ENCODE measurements at places on chromosomes 2 and 18.

DNA sequence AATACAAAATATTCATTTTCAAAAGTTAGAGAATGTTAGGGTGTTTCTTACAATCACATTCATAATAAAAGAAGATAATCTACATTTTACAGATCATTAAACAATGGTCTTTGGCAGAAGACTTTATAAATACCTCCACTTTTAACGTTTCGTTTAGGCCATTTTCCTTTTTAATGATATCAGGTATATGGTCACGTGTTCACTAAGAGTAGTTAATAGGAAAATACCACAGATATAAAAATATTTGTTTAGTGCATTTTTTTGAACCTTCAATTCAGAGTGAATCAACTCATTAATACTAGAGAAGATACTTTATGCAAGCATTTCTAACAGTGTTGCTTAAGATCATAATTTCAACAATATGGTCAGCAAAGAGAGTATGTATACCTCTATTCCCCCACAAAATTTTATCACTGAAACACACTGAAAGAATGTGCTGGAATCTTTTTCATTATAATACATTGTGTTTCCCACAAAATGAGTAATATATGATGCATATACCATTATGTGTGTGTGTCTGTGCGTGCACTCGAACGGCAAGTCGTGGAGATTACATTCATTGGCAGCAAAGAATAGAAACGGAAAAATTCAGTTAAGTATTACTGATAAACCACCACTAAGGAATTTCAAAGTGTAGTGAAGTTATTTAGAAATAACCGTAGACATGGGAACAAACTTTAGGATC is 319.9 kb upstream of the THUMPD2 start:
- no peaks in the 10 kb centered on the region for H3K27me3 ChIP-seq
- H3K27ac ChIP-seq, result no peak overlapping the region
- no peak overlapping the region for H3K4me3 ChIP-seq
- no peak for DNase-seq
- no peaks in the 10 kb centered on the region for H3K4me1 ChIP-seq

DNA sequence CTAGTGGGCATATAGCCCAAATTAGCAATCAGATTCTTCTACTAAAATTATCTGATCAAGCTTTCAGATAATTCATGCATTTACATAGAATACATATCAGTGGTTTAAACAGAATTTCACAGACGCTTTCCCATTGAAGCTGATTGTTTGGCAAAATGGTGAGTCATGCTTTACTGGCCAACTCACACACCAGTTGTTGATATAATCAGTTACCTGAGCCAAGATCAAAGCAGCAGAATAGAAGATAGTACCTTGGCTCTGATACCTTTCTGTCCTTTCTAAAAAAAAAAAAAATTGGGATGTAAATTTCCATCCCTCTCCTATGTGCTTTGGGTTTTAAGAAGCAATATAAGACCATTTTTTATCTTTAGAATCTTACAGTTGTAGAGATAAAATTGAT is 178.0 kb downstream of the MCFD2 start:
- H3K27ac ChIP-seq, result no peak overlapping the region
- H3K36me3 ChIP-seq, result no peaks in the 10 kb centered on the region
- peaks cover 2% of the 10 kb centered on the region for H3K4me1 ChIP-seq
- no peak overlapping the region for H3K4me3 ChIP-seq

DNA sequence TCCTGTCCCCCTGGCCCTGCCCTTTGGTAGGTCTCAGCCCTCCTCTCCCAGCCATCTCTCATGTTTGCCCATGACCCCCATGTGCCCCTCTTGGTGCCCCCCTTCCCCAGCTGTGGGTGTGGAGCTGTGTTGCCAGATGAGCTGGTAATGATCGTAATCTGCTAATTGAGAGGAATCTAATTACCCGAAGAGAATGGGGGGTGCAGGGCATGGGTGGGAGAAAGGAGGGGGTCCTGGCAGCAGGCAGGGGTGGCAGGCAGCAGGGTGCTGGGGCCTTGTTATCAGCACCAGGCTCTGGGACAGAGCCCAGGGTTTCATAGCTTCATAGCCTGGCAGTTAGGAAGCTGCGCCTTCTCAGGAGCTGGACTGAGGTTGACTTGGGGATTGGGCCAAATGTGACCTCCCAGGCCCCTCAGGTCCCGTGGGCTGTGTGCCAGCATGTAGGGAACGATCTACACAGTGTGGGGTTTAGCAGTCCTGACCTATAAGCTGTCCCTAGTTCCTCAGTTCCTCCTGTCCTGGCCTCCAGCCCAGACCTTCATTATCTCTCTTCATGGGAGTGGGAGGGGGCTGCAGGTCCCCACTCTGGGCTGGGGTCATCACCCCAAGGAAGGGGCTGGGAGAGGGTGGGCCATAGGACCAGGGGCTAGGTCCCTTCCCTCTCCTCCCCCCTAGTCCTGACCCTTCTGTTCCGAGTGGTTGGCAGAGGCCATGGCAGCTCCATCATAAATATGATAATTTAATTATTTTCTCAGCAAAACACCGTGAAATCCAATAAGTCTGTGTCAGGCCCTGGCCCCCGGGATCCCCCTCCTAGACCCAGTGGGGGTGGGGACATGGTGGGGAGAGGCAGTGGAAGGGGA is 6.5 kb upstream of the ASIC4 start:
- H3K27me3 ChIP-seq, result peaks cover 11% of the 10 kb centered on the region
- no peak for DNase-seq
- H3K27ac ChIP-seq, result no peak overlapping the region
- peaks cover 5% of the 10 kb centered on the region for H3K4me1 ChIP-seq

DNA sequence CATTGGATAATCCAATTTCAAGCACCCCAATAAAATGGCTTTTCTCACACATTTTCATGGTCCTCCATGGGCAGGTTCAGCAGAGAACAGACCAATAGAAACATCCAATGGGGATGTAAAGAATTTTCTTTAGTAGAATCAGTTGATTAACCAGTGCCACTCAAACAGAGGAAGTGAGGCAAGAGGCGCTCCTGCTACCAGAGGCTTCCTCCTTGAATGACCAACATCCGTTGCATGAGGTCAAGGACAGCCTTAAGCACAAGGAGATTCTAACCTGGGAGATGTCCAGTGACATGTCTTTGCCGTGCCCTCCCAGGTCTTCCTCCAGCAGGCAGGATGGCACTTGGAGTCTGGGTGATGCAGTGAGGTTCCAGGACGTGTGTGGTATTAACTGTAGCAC is 146.6 kb downstream of the PIEZO2 start:
- no peaks in the 10 kb centered on the region for H3K4me1 ChIP-seq
- no peak for DNase-seq
- no peak overlapping the region for H3K27ac ChIP-seq
- no peaks in the 10 kb centered on the region for H3K27me3 ChIP-seq

DNA sequence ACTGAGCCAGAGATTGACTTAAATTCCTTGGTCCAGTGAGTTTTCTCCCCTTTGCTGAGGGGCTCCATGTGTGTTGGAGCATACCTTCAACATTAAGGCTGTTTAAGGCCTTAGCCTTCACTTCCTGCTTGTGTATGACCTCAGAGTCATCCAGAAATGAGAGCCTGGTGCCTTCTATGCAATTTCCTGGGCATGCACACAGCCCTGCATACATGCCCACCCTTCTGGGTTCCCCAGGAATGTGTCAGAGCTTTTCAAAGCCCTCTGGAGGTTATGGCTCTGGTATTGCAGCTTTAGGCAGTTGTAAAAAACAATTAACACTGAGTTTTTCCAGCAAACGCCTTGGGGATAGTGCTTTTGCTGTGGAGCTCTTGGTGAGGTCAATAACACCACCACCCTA is 16.7 kb downstream of the IL1R1 start:
- no peaks in the 10 kb centered on the region for H3K4me1 ChIP-seq
- H3K36me3 ChIP-seq, result no peaks in the 10 kb centered on the region
- DNase-seq, result peak; percentile 27
- no peak overlapping the region for H3K27ac ChIP-seq

- H3K36me3 ChIP-seq, result no peaks in the 10 kb centered on the region
- no peak overlapping the region for H3K4me3 ChIP-seq
- DNase-seq, result peak; percentile 42
- no peak overlapping the region for H3K27ac ChIP-seq
- peaks cover 2% of the 10 kb centered on the region for H3K4me1 ChIP-seq
- H3K27me3 ChIP-seq, result no peaks in the 10 kb centered on the region
Observed at GRCh38 chr2:241780939-241781569, 4.4 kb downstream of the GAL3ST2 start.

DNA sequence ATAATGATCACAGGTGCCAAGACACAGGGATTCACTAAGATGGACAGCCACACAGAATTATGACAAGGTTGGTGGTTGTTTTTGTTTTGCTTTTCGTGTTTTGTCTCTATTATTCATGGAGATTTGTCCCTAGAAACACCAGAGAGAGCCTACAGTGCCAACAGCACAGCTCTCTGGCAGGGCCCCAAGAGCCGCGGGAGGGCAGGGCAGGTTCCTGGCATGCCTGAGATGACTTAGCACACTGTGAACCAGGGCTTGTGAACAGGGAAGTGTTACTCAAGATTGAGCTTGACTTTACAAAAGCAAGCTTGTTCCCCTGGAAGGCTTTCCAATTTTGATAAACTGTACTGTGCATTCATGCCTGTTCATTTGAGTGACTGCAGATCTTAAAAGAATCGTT is 437.4 kb upstream of the SALL3 start:
- H3K27ac ChIP-seq, result no peak overlapping the region
- no peaks in the 10 kb centered on the region for H3K36me3 ChIP-seq
- H3K27me3 ChIP-seq, result no peaks in the 10 kb centered on the region
- no peak overlapping the region for H3K4me3 ChIP-seq
- peak; percentile 26 for DNase-seq
- no peaks in the 10 kb centered on the region for H3K4me1 ChIP-seq

DNA sequence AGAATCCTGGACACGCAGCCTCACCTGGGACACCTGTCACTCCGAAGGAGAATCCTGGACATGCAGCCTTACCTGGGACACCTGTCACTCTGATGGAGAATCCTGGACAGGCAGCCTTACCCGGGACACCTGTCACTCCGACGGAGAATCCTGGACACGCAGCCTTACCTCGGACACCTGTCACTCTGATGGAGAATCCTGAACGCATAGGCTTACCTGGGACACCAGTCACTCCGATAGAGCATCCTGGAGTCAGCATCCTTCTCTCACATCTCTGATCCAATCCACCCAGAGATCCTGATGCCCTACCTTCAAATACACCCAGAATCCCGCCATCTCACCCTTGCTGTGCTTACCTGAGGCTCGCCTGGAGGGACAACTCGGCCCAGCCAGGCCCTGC is 154.9 kb downstream of the NDUFA10 start:
- H3K27ac ChIP-seq, result no peak overlapping the region
- no peaks in the 10 kb centered on the region for H3K36me3 ChIP-seq
- H3K4me3 ChIP-seq, result no peak overlapping the region
- no peak for DNase-seq
- no peaks in the 10 kb centered on the region for H3K4me1 ChIP-seq

DNA sequence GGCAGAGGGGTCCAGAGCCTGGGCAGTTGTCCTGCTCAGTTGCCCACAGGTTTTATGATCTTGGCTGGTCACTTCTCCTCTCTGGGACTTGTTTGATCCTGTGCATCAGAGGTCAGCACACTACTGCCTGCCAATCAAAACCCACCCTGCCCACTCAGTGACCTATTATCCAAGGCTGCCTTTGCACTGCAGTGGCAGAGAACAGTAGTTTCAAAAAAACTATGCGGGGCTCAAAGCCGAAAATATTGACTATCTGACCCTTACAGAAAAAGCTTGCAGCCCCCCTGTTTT is 218.2 kb downstream of the CYP26B1 start:
- no peaks in the 10 kb centered on the region for H3K4me1 ChIP-seq
- H3K27me3 ChIP-seq, result no peaks in the 10 kb centered on the region
- H3K4me3 ChIP-seq, result no peak overlapping the region
- H3K36me3 ChIP-seq, result no peaks in the 10 kb centered on the region
- no peak overlapping the region for H3K27ac ChIP-seq

DNA sequence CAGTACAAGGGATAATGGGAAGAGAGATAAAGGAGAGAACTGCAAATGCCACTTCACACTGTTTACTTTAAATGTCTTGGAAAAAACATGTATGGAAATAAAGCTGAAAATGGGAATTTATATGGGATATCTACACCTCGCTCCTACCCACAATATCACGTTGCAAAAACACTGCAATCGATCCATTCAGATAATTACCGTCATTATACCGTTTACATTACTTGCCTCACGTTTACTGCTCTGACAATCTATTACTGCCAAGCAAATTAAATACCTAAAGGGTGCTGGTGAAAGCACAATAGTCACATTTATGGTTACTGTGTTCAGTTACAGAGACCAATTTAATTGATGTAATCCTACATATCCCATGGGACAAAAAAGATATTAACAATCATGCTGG is 214.7 kb upstream of the LYPD1 start:
- DNase-seq, result no peak
- no peaks in the 10 kb centered on the region for H3K4me1 ChIP-seq
- H3K4me3 ChIP-seq, result no peak overlapping the region
- no peaks in the 10 kb centered on the region for H3K36me3 ChIP-seq

GRCh38 chr18:3321133-3321812 is 59.3 kb downstream of the MYL12B start:
- H3K4me3 ChIP-seq, result no peak overlapping the region
- H3K27me3 ChIP-seq, result no peaks in the 10 kb centered on the region
- no peaks in the 10 kb centered on the region for H3K4me1 ChIP-seq
- no peak overlapping the region for H3K27ac ChIP-seq

GRCh38 chr2:60497500-60497899 is 56.0 kb downstream of the BCL11A start:
- no peaks in the 10 kb centered on the region for H3K27me3 ChIP-seq
- H3K4me3 ChIP-seq, result no peak overlapping the region
- H3K27ac ChIP-seq, result no peak overlapping the region
- H3K4me1 ChIP-seq, result peaks cover 6% of the 10 kb centered on the region
- H3K36me3 ChIP-seq, result no peaks in the 10 kb centered on the region

- H3K4me3 ChIP-seq, result no peak overlapping the region
- peak; percentile 65 for DNase-seq
- no peaks in the 10 kb centered on the region for H3K36me3 ChIP-seq
- H3K27ac ChIP-seq, result no peak overlapping the region
Observed at GRCh38 chr2:119174216-119174992, 15.9 kb upstream of the C1QL2 start.

- H3K27ac ChIP-seq, result no peak overlapping the region
- no peaks in the 10 kb centered on the region for H3K36me3 ChIP-seq
- DNase-seq, result no peak
- H3K4me3 ChIP-seq, result no peak overlapping the region
Observed at GRCh38 chr2:48829036-48829435, 73.5 kb upstream of the LHCGR start.

DNA sequence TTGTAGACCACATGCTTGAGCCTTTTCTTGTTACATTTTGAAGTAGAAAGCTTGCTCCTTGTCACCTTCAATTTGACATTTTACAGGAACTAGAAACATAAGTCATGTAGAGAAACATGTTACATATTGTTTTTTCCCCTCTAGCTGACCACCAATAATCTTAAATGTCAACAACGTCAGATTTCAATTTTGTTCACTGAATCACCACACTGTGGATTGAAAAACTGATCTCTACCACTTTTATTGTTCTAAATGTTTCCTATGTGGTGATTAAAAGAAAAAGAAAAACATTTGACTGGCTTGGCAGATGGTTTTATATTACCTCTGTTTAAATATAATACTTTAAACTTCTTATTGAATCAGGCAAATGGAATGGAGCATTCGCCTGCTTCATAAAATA is 87.7 kb downstream of the DSEL start:
- H3K4me1 ChIP-seq, result no peaks in the 10 kb centered on the region
- DNase-seq, result no peak
- H3K27me3 ChIP-seq, result no peaks in the 10 kb centered on the region
- H3K27ac ChIP-seq, result no peak overlapping the region
- H3K36me3 ChIP-seq, result no peaks in the 10 kb centered on the region
